NK-92 treated with Interleukin-12 subunit alpha and Interleukin-12 subunit beta, amount 100 ng/mL, for 24 hours (cell line): ENCODE measurements at places on chromosomes 12 and 14.
A peak's percentile ranks its signal among the peaks of the same experiment; 100 is the strongest.

DNA sequence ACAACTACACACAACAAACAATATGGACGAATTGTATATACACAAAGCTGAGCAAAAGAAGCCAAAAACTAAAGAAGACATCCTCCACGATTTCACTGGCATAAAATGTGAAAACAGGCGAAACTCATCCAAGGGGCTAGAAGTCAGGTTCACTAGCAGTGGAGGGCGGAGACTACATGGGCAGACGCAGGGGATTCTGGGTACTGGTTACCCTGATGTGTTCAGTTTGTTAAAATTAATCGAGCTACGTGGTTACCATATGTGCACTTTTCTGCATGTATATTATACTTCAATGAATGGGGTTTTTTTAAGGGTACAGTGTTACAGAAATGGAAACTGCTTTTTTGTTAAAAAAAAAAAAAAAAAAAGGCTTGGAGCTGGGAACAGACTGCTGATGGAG is 12.3 kb downstream of the KDM2B start:
- no peak for DNase-seq

GRCh38 chr14:68688872-68689371 is 103.9 kb downstream of the ZFP36L1 start:
- no peak for DNase-seq

DNA sequence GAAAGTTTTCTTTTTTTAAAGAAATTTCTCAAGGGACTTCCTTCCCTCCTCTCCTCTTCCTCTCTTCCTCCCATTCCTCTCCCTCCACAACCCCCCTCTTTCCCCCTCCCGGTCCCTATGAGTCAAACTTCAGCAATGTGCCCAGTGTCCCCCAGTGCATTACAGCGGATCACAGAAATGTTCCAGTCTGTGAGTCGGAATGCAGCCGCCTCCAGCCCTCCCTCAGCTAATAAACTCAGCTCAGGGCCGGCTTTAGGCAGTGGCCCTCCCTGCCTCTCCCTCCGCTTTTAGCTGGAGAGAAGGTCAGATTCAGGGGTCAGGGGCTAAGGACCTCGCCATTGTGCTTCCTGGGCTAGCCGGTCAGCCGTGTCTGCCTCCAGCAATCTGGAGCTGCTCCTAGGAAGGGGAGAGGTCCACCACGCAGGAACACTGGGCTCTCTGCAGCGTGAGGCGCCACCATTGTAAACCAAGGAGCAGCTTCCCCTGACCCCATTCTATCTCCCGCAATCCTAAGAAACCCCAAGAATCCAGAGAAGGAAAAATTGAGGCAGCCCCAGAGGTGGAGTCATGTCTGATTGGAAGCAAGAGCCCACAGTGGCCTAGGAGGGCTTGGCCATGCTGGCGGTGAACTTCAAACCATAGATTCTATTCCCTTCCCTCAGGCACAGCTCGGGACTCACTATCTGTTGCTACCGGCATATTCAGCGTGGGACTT is 1.1 kb upstream of the HDAC7 start:
- no peak for DNase-seq

GRCh38 chr12:12384571-12385340 is 27.9 kb downstream of the BORCS5 start:
- DNase-seq = peak; percentile 31

- no peak for DNase-seq
These were observed 4.0 kb downstream of the EGLN3 start for GRCh38 chr14:33946679-33947476.

DNA sequence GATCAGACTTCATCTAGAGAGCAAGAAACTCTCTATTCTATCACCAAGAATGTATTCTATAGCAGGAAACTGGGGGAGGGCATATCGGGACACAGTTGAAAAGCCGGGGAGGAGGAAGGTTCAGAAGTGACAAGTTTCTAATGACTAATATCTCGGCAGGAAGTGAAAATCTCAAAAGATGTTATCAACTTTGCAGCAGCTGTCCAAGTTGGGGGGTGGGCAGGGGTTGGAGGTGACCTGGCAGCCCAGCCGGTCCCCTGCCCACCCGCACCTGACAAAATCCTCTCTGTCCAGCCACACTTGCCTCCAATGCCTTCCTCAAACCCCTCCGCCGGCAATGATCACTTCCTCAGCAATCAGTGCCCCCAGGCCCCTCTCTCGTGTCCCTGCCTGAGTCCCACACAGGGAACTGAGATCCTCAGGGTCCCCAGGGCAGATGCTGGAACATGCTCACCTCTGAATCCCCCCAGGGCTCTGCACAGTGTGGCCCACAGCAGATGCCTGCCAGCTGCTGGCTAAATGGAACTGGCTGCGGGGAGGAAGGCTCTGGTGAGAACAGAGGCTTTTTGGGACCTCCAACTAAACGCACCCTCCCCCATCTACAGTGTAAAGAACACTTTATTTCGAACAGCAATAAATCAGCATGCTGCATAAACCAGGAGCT is 43.9 kb downstream of the CCDC88C start:
- peak; percentile 64 for DNase-seq

DNA sequence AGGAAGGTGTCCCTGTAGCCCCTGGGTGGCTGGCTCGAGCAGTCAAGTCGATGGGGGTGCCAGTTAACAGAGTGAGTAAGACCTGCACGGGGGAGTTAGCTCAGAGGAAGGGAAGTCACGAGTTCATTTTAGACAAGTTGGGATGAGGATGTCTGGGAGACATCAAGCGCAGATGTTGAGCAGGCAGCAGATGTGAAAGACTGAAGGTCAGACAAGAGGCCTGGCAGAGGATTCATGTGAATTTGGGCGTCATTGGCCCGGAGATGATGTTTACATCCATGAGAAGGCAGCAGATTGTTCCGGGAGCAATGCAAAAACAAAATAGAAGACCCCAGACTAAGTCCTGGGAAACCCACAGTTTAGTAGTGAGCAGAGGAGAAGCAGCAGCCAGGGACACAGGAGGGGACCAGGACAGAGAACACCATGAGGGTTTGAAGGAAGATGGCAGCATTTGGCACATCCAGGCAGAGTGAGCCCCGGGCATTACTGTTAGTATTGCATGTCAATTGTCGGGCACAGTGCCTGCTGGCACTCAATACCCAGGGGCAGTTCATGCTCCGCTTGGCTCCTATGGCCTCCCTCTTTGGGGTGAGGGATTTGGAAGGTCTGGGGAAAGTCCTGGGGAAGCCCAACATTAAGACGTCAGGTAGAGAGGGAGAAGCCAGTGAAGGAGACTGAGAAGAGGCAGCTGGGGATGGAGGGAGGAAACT is 15.1 kb downstream of the LTBP2 start:
- no peak for DNase-seq

DNA sequence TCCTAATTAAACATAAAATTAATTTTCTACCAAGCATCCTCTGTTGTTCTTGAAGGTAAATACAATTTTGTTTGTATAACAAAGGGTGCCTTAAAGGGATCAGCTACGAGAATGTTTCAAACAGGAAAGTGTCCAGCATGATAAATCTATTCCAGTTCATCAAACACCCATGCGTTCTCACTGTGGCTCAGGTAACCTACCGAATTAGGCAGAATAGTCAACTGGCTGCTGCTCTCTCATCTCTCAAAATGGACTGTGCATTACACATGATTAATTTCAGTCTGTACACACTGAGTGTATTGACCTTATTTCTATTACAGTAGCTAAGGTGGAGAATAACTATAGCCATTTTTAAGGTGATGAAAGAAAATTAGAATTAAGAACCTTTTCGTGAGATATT is 127.5 kb upstream of the RMST start:
- DNase-seq = no peak

- no peak for DNase-seq
These were observed 29.0 kb downstream of the PTPRQ start for GRCh38 chr12:80472911-80473500.

DNA sequence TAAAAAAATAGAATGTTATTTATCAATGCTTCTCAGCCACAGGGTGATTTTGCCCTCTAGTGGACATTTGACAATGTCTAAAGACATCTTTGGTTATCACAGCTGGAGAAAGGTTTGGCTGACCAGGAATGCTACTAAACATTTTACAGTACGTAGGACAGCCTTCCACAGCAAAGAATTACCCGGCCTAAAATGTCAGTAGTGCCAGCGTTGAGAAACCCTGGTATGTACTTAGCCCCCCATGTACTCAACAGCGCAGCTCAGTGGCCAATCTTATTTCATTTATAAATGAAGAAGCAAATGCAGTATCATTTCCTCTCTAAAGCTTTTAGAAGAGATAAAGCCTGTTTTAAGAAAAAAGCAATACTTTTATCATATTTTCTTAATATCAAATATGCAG is 5.8 kb downstream of the MARK3 start:
- DNase-seq = no peak

DNA sequence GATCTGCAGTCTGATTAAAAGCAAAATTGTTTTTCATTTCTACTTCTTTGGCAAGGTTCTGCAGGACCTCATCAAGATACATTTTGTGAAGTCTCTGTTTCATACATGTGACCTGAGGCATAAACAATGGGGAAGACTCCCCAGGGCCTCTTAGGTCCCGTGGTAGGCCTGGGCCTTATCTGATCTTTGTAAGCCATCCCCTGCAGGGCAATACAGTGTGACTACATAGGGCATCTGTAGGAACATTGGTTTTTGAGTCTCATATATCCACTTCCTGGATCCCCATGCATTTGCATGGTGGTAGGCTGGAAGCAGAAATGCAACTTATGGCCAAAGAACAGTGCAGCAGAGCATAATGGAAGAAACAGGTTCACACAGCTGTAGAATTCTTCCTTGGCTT is 6.0 kb downstream of the FAR2 start:
- no peak for DNase-seq

DNA sequence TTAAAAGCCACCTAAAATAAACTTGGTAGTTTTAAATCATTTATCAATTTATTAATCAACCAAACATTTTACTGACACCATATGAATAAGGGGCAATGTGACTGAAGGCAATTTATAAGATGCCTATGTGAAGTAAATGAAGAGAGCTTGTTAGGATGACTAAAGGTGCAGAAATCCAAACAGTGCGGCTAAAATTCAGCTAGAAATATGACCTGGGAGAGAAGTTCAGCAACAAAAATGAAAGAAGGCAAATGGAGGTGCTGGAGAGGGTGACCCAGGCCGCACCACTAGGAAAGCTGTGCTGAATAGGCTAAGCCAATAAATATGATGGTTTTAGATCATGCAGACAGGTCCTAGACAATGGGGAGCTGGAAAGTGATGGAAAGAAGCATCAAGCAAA is 403.7 kb downstream of the BTG1 start:
- no peak for DNase-seq

- no peak for DNase-seq
These were observed 36.8 kb downstream of the PRORP start for GRCh38 chr14:35158951-35159653.

GRCh38 chr12:129404556-129404955 is 499.3 kb downstream of the TMEM132D start:
- no peak for DNase-seq

DNA sequence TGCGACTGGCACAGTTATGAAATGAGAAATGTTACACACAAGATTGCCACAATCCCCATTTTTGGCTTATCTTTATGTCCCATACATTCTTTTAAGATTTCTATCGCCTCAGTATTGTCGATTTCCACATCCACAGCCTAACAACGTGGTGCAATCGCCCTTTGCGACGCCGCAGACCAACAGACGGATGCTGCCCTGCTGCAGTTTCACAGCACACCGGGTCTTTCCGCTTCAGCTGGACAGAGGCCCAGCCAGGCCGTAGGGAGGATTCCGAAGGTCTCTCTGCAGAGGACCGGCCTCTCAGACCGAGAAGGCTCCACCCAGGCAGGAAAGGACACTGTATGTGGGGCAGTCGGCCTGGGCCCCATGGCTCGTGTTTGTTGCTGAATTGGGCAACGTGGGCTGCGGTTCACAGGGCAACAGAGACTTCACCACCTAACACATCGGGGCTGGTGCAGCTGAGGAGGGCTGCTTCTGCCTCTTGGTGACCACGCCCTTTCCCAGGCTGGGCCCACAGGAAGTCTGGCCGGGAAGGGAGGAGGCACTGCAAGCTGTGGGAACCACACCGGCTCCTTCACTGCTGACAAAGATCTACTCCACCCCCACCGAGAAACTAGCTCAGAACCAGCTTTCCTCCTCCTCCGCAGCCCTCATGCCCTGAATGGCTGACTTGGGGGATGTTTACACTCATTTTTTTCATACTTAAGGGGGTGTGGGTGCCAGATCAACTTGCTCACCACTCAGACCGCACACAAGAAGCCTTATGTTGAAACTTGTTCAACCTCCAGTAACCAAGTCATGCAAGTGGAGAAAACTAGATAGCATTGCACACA is 32.9 kb upstream of the MDM1 start:
- peak; percentile 95 for DNase-seq

DNA sequence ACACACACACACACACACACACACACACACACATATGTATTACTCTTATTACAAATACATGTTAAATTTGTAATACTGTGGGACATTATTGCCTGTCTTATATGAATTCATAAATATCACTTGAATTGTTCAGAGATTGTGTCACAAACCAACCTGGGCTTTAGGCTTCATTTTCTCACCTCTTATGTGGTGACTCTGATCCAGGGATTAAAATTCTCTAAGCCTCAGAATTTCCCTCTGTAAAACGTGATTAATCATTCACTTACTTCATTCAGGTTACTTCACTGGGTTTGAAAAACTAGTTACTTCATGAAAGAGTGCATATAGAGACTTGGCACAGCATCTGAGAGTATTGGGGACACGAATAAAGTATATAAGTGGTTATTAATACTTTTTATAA is 240.3 kb upstream of the PDZRN4 start:
- no peak for DNase-seq

DNA sequence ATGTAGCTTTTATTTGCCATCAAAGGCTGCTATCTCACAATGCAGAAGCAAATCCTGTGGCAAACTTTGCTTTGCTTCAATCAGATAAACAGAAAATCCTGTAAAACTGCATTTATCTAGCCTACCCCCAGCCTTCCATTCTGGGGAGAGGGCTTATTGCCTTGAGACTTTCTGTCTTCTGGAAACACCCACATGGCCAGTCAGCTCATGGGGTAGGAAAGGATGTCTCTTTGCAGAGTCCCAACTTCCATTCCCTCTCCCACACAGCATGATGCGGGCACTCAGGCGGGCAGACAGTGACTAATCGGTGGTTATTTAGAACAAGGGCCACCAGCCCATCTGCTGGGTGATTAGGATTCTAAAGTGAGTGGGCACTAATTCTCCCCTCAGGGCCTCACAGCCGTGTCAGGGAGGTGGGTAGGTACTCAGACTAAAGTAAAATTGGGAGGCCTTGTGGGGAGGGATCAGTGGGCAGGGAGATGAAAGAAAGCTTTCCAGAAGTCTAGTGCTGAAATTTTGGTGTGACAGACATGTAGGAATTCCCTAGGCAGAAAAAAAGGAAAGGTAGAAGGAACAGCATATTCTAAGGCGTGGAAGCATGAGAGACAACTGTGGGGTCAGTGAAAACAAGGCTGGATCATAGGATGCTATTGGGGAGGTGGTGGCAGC is 720.5 kb downstream of the VRK1 start:
- DNase-seq = no peak

GRCh38 chr12:79086541-79087296 is 222.1 kb downstream of the SYT1 start:
- DNase-seq = no peak

DNA sequence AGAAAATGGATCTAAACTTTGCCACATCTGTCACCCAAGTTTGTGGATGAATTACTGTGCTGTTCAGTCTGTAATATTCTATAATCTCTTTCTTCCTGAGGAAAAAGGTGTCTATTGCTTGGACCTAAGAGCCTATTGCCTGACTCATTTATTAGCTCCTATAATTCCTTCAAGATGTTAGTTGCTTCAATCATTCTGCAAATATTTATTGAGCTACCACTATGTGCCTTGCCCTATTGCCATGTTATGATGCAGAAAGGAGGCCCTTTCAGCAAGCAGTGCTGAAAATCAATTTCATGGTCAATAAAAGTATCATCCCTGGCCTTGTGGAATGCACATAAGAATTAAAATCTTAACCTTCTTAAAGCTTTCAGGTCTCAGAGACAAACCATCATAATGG is 113.6 kb downstream of the CCER1 start:
- DNase-seq = no peak
